ENCODE measurements at places on chromosomes 4 and X. TPM values are rescaled to one million over a fixed set of nuclear protein-coding genes. Genes with fewer than 3 reads are reported as not detected.

GRCh38 chr4:73684097-73684496 lies 56.3 kb upstream of the CXCL8 start:
- H3K27ac ChIP-seq = no peak overlapping the region
- peaks cover 6% of the 10 kb centered on the region for H3K27me3 ChIP-seq
- no peaks in the 10 kb centered on the region for H3K4me1 ChIP-seq
- H3K36me3 ChIP-seq = no peaks in the 10 kb centered on the region
- no peak overlapping the region for H3K4me3 ChIP-seq

DNA sequence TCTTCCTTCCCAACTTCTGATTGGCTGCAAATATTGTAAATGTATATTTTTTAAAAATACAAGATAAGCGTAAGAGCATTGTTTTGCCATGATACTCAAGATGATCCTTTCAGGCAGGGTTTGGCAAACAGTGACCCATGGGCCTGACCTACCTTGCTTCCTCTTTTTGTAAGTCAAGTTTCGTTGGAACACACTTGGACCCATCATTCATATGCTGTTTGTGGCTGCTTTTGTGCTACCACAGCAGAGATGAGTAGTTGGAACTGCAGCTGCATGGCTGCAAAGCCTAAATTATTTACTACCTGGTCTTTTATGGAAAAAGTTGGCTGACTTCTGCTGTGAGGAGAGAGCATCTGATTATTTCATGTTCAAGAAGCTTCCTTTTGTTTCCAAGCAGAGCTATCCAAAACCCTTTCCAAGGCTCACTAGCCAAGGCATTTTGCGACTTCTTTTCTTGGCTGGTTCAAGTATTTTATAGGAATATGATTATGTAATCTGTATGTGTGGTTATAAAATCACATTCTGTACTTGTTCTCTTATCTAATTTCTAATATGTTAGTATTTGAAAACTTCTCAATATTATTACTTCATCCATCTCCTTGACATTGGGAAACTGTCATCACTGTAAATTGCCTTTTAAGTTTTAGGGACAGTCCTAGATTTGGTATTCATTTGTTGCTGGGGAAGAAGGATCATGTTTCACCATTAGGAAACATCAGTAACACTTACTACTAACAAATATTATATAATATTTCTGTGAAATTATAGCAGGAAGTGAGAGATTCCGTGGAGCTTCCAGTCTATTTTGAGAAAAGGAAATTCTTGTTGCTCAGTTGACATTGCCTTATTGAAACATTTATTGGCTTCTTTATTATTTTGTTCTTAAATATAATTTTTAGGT lies 109.2 kb downstream of the ARHGAP10 start:
- H3K4me1 ChIP-seq = peaks cover 5% of the 10 kb centered on the region
- DNase-seq = no peak
- peaks cover 1% of the 10 kb centered on the region for H3K36me3 ChIP-seq
- H3K27ac ChIP-seq = no peak overlapping the region
- no peak overlapping the region for H3K4me3 ChIP-seq

DNA sequence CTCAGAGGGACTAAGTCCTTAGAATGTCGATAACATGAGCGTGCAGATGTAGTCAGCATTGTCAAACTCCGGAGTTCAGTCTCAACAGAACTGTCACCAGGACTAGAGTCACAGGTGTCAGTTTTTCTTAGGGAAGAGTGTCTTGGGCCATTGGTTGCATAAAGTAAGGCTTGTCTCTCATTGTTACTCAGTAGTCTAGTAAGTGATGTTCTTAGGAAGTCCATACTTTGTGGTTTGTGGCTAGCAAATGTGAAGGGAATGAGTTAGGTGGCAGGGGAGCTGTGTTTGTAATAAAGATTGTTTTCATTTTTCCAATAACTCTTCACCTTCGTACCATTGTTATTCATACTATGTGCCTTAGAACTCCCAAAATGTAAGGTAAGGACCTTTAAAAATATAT lies 119.6 kb downstream of the AFF2 start:
- no peak for DNase-seq
- no peak overlapping the region for H3K4me3 ChIP-seq
- H3K36me3 ChIP-seq = no peaks in the 10 kb centered on the region
- H3K27ac ChIP-seq = no peak overlapping the region
- no peaks in the 10 kb centered on the region for H3K27me3 ChIP-seq

Gene MAGEB1
- not detected for total RNA-seq

Gene BEX1
- total RNA-seq = 1.8 TPM

Gene TRIM2
- total RNA-seq = 0.54 TPM
